ENCODE measurements at places on chromosomes 2 and 18.
A peak's percentile ranks its signal among the peaks of the same experiment; 100 is the strongest.

DNA sequence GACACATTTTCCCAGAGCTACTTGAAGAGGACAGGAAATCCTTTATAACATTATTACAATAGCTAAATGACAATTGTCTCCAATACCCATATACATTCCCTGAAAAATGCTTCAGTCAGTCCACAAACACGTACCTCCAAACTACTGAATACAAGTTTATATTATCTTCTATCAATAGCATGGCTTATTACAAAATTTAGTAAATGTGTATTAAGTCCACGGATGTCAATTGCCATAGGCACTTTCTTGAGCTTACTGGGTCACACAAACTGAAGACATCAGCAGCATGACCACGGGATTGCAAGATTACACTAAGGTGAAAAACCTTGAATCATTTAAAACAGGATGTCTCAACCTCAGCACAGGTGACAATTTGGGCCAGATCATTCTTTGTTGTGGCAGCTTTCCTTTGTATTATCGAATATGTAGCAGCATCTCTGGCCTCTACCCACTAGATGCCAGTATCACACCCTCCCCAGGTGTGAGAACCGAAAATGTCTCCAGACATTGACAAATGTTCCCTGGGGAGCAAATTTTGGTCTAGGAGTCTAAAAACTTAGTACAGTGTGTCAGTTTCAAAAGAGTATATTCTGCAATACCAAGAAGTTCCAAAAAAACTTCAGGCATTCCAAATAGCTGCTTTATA lies 1.4 kb downstream of the MBD2 start:
- no peak for DNase-seq
- peaks cover 4% of the 10 kb centered on the region for H3K4me1 ChIP-seq
- peak overlapping the region; percentile 84 for H3K27ac ChIP-seq
- no peaks in the 10 kb centered on the region for H3K36me3 ChIP-seq

GRCh38 chr18:59308248-59308937 lies 10.1 kb downstream of the CPLX4 start:
- H3K4me3 ChIP-seq, result peak overlapping the region; percentile 23
- no peaks in the 10 kb centered on the region for H3K36me3 ChIP-seq
- peaks cover 12% of the 10 kb centered on the region for H3K27me3 ChIP-seq
- H3K4me1 ChIP-seq, result no peaks in the 10 kb centered on the region

DNA sequence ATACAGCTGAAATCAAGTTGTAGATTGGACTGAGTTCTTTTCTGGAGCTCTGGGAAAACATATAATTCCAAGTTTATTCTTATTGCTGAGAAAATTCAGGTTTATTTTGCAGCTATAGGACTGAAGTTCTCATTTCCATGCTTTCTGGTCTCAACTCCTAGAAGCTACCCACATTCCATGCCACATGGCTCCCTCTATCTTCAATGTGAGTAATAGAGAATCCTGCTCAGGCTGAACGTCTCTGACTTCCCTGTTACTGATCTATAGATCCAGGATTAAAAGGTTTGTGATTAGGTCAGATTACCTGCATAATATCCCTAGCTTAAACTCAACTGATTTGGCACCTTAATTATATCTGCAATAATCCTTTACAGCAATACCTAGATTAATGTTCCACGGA lies 453.8 kb upstream of the MC4R start:
- no peak for DNase-seq
- H3K36me3 ChIP-seq, result no peaks in the 10 kb centered on the region
- no peaks in the 10 kb centered on the region for H3K4me1 ChIP-seq
- no peak overlapping the region for H3K4me3 ChIP-seq

DNA sequence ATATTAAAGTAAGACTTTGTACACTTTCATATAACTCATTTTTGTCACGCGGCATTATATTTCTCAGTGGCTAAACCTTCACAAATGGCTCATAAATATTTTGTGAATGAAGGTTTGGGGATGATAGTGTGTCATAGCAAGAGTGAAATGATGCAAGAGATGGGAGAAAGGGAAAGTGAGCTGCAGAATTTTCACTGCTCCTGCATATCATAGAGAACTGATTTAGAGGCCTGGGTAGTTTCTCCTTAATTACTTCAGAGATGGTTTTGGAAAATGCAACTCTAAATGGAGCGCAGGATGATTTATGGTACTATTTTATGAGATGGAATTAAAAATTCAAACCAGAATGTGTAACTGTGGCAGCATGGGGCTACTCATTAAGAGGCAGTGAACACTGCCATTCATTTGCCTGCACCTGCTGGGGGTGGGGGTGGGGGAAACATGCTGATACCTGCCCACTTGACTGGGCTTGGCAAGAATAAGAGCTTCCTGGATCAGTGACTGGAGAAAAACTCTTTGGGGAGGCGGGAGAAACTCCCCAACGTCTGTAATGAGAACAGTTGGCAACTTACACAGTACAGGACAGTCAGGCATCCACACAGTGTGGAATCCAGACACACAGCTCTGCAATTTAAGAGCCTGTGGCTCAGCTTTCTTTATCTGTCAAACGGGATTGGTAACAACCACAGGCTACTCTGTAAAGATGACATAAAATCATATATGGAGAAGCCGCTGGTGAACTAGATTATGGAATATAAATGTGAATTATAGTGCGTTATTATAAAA lies 941.9 kb downstream of the SLC4A3 start:
- H3K4me1 ChIP-seq, result no peaks in the 10 kb centered on the region
- H3K27ac ChIP-seq, result no peak overlapping the region
- no peak for DNase-seq
- H3K4me3 ChIP-seq, result no peak overlapping the region
- no peaks in the 10 kb centered on the region for H3K36me3 ChIP-seq

- peaks cover 40% of the 10 kb centered on the region for H3K4me1 ChIP-seq
- no peaks in the 10 kb centered on the region for H3K36me3 ChIP-seq
- H3K4me3 ChIP-seq, result no peak overlapping the region
- H3K27ac ChIP-seq, result peak overlapping the region; percentile 97
- no peaks in the 10 kb centered on the region for H3K27me3 ChIP-seq
Observed at GRCh38 chr2:20615466-20616241, 35.2 kb downstream of the HS1BP3 start.

- H3K4me1 ChIP-seq, result no peaks in the 10 kb centered on the region
- H3K36me3 ChIP-seq, result no peaks in the 10 kb centered on the region
- no peak for DNase-seq
- H3K4me3 ChIP-seq, result no peak overlapping the region
Observed at GRCh38 chr2:119487434-119488244, 36.6 kb downstream of the SCTR start.

DNA sequence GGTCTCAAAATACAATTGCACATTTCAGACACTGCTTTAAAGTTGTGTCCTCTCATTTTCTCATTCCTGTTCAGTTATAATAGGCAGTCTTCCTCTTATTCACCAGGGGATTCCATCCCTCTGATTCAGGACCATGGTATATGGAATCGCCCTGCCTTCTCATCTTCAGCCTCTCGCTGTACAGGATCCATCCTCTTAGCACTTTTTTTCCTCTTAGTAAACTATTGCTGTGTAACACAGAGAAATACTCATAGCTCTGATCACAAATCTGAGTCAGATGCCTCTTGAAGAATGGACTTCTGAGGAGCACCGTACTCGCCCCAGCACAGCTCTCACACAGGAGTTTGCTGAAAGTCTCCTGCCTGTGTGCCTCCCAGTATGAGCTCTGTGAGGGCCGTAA lies 11.3 kb downstream of the RMP24 start:
- H3K27me3 ChIP-seq, result no peaks in the 10 kb centered on the region
- no peaks in the 10 kb centered on the region for H3K4me1 ChIP-seq
- H3K4me3 ChIP-seq, result no peak overlapping the region
- DNase-seq, result no peak
- no peak overlapping the region for H3K27ac ChIP-seq

DNA sequence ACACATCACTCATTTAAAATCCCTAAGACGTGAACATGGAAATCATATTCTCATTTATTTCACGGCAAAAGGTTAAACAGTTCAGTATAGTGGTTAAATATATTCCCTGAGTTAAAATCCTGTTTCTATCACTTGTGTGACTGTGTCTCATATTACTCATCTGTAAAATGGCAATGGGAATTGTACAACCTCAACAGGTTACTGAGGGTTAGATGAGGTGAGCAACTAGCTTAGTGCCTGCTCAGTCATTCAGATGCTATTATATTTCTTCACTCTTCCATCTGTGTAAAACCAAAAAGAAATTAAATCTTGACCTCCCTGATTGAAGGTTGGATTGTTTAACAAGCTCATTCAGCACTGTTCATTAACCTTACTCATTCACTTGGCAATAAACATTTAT lies 212.4 kb upstream of the STK17B start:
- DNase-seq, result no peak
- H3K4me1 ChIP-seq, result no peaks in the 10 kb centered on the region
- no peaks in the 10 kb centered on the region for H3K27me3 ChIP-seq
- no peak overlapping the region for H3K4me3 ChIP-seq
